ENCODE measurements at places on chromosomes 16 and 17. TPM values are rescaled to one million over a fixed set of nuclear protein-coding genes. Genes with fewer than 3 reads are reported as not detected.

The PFN1 gene
- total RNA-seq = 432 TPM

The TBC1D16 gene
- total RNA-seq = 16.7 TPM

The GPRC5B gene
- total RNA-seq = 2.2 TPM

The CNGB1 gene
- not detected for total RNA-seq

The PIK3R5 gene
- not detected for total RNA-seq

The ZACN gene
- total RNA-seq = not detected

The SSTR5 gene
- not detected for total RNA-seq

The EVPL gene
- not detected for total RNA-seq
